ENCODE measurements at places on chromosomes 3 and 15.

GRCh38 chr3:71006810-71007785 lies 576.4 kb downstream of the FOXP1 start:
- no peak for DNase-seq

DNA sequence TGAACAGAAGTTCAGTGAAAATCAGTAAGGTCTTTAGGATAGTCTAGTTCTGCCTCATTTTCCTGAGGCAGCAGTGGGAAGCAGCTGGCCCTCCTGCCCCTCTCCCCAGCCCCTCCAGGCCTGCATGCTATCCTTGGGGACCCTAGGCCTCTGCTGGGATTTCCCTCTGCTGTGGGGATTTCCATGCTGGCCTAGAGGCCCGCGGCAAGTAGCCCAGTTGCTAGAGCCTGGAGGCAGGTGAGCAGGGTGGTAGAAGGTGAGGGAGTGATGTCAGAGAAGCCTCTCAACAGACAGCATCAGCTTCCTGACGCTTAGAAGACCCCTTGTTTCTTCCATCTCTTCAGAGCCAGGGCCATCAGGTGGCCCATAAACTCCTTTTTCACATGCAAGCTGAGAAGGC lies 305.8 kb upstream of the THBS1 start:
- no peak for DNase-seq

DNA sequence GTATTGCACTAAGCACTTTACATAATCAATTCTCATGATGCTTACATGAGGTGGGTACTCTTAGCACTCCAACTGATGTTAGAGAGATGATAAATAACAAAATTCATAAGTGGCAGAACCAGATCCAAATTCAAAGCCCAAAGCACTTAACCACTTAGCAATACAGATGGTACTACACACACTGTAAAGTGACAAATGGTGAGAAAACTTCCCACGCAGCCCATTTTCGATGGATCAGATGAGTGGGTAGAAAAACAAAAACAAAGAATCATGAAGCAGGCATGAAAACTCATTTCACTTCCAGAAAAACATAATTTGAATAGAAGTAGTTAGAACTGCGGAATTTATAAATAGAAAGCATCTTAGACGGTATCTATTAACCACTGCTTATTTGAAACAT lies 66.2 kb downstream of the FRMD4B start:
- no peak for DNase-seq

DNA sequence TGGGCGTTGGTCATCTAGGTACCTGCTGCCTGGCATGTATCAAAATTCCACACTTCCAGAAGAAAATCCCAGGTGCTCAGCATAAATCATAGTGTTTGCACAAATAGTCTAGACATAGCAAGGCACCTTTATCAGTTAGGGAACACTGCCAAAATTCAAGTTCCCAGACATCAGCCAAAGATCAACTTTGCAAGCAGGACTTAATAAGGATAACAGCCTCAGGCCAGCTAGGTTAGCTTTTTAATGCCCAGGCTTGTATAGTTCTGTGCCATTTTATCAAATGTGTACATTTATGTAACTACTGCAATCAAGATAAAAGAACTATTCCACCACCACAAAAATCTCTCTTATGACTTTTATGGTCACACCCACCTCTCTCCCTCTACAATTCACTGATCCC lies 30.7 kb downstream of the DZIP3 start:
- no peak for DNase-seq

DNA sequence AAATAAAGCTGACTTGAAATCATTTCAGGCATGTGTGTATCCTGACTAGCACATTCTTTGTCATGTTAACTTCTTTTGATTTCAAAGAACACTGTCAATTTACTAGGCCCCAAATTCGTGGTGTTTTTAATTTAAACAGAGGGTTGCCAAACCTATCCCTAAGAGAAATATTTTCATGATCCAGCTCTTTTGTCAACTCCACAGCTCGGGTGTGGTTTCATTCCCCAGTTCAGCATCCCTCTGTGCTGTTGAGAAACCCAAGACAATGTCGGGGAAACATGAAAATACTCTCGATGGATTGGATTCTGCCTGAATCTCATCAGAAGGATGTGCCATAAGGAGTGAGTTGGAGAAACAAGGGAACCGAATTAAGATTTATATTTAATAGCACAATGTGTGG lies 84.4 kb upstream of the PHLDB2 start:
- DNase-seq, result no peak

- no peak for DNase-seq
Observed at GRCh38 chr3:52986049-52986448, 59.8 kb downstream of the SFMBT1 start.

GRCh38 chr3:112605285-112605684 lies 35.7 kb downstream of the CCDC80 start:
- no peak for DNase-seq

DNA sequence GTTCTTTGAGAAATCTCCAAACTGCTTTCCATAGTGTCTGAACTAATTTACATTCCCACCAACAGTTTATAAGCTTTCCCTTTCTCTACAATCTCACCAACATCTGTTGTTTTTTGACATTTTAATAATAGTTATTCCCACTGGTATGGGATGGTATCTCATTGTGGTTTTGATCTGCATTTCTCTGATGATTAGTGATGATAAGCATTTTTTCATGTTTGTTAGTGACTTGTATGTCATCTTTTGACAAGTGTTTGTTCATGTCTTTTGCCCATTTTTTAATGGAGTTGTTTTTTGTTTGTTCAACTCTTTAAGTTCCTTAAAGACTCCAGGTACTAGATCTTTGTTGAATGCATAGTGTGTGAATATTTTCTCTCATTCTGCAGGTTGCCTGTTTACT lies 116.6 kb upstream of the TSC22D2 start:
- DNase-seq, result no peak

DNA sequence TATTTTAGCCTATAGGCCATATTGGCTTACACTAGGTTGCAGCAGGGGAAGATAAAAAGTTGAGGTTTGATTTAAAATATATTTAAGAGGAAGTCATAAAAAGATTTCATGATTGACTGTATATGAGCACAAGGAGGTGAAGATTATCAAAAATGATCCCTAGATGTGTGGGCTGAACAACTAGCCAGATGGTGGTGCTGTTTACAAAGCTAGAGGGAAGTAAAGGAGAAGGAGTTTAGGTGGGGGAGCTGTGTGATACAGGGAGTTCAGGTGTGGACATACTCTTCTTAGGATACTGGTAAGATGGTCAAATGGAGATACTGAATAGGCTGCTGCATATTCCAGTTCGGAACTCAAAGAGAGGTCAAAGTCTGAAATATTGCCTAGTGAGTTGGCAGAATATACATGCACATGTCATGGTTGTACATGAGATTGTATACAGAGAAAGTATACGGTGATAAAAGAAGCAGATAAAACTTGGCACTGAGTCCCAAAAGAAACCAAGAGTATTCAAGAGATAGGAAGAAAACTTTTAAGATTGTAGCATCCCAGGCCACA lies 727.8 kb downstream of the NLGN1 start:
- DNase-seq, result no peak

DNA sequence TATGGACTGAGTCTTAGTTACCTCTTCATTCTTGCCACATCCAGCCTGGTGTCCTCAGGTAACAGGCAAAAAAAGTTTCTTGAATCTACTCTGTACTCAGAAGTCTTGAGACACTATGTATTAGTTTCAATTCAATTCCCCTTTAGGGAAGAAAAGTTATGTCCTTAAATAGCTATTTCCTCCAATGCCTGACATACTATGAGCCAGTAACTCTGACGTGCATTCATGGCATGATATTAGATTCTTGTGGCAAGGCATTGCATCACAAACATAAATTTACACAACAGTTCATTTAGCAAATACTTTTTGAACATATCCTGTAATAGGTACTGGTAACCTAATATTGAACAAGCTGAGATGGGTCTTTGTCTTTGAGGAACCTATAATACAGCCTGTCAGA lies 109.3 kb upstream of the FOXB1 start:
- no peak for DNase-seq

DNA sequence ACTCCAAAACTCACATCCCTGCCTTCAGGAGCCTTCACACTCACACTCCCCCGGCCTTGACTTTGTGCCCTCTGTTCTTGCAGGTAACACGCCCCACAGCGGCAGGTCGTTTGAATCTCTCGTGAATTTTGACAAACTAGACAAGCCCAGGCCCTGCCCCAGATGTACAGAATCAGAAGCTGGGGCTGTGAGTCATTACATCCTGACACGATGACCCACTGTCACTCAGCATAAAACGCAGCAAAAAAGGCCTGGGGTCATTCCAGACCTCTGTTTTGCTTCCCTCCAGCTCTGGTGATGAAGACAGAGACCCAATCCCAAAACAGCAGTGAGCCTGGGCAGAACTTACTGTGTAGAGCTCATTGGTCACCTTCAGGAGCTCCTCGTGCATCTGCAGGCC lies 116.4 kb upstream of the RAD18 start:
- DNase-seq, result no peak

- DNase-seq, result no peak
Observed at GRCh38 chr3:35291471-35292236, 347.7 kb upstream of the ARPP21 start.

- DNase-seq, result no peak
Observed at GRCh38 chr3:66488492-66488891, 12.3 kb downstream of the LRIG1 start.

- DNase-seq, result no peak
Observed at GRCh38 chr15:89980896-89981295, 20.2 kb upstream of the ZNF710 start.

- no peak for DNase-seq
Observed at GRCh38 chr3:180048103-180048502, 11.4 kb upstream of the PEX5L start.

- DNase-seq, result no peak
Observed at GRCh38 chr3:5321666-5322340, 134.3 kb downstream of the EDEM1 start.
